ENCODE measurements at places on chromosomes 2 and 18.

GRCh38 chr2:120675460-120676130 is 60.1 kb upstream of the GLI2 start:
- DNase-seq = peak; percentile 59

GRCh38 chr2:9092383-9093282 is 89.1 kb upstream of the MBOAT2 start:
- DNase-seq = no peak

- DNase-seq = peak; percentile 57
These were observed 4.3 kb upstream of the TRPM8 start for GRCh38 chr2:233912691-233913423.

- no peak for DNase-seq
These were observed 116.6 kb downstream of the ICA1L start for GRCh38 chr2:202754936-202755335.

DNA sequence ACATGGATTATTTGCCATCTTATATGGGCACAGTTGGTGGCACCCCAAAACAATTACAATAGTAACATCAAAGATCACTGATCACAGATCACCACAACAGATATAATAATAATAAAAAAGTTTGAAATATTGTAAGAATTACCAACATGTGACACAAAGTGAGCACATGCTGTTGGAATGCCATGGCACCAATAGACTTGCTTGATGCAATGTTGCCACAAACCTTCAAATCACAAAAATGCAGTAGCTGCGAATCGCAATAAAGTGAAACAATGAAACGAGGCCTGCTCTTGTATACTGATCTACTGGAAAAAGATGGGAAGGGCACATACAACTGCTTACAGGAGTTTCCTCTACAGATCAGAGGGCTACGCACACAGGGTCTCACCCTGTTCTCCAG is 32.2 kb upstream of the AMMECR1L start:
- no peak for DNase-seq

DNA sequence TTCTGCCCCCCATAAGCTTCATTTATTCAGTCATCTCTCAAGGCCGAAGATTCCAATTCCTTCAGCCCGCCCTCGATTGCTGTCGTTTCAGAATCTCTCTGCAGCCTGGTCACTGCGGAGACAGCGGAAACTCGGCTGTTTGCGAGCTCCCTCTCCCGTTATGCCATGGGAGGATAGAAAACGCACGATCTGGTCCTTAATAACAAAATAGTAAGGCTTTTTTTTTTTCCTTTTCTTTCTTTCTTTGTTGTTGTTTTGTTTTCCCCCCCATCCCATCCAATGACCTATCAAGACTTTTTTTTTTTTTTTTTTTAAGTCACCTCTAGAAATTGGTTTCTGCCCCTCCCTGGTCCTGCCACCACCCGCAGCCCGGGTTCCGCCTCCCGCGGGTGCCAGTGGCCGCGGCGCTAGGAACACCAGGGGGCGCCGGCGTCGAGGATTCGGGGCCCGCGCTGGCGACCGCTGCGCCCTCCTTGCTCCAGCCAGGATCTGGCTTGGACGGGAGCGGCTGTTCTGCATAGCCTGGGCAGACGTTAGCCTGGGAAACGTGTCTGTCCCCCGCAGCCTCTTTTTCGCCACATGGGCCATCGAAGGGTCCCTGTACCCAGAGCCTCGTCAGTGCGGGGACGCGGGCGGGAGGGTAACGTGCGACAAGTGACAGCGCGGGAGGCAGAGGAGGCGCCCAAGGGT is 10.1 kb downstream of the CPLX4 start:
- peak; percentile 58 for DNase-seq

- DNase-seq = no peak
These were observed 27.1 kb upstream of the PIEZO2 start for GRCh38 chr18:11176481-11176881.

- DNase-seq = no peak
These were observed 60.0 kb upstream of the ASAP2 start for GRCh38 chr2:9146646-9147045.

DNA sequence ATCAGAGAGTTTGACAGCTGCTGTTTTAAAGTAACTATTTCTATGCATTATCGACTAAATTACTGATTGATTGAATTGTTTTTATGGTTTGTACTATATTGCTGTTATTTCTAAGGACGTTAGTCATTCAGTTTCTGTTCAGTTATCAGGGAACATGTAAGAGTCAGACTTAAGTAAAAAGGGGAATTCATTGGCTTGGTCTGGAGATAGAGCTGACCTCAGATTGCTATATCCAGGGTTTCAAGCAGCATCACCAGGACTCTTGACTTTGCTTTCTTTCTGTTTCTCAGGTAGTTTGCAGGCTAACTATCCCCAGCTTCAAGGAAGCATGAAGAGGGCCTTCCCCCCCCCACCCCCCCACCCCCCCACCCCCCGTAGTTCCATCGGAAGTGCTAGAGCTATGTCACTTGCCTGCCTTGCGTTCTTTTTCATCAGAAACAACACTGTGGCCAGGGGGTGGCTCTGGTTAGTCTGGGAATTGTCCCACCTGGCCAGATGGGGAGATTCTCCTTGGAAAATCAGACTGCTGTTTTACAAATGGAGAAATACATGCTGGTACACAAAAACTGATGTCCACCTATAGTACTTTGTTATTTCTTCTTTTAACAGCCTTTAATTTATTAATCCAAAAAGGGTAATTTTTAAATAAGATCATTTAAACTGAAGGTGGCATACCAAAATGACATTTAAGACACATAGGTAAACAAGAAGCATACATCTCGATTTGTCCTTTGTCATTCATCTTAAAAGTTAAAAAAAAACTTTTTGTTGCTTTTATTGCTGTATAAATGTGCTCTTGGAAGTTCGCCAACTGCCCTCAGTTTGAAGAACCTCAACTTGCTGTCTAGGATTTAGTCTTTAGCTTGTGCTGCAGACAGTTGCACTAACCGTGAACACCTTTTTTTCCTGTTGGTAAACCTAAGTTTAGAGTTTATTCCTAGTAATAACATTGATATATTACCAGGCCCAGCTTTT is 9.4 kb downstream of the SMAD4 start:
- DNase-seq = no peak

- no peak for DNase-seq
These were observed 121.8 kb upstream of the EPAS1 start for GRCh38 chr2:46175419-46175818.

GRCh38 chr2:99706735-99707134 is 216.9 kb upstream of the REV1 start:
- no peak for DNase-seq

DNA sequence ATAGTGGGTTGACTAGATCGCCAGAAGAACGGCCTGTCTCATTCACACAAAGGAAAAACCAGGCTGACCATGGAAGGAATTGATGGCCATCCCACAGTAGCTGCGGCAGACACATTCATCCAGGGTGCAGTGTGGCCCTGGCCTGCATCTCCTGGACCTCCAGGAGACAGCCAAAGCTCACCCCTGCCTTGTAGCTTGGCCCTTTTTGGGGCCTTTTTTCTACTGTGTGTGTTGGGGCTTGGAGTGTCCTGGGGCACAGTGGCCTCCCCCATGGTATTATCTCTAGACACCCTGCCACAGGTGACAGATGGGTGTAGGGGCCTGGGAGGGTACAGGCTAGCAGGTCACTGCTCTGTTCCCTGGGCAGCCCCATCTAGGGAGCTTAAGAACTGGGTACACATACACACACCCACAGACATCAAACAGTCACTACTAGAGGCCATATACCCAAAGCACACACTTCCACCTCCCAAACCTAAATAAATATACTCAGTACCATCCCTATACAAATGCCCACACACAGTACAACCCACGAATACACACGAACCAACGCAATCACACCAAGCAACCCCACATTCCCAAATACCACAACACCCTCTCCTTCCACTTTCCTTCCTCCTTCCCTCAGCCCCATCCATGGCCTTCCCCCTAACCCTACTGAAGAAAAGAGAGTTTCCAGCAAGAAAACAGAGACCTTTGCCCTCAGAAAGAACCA is 8.6 kb downstream of the EN1 start:
- no peak for DNase-seq

- DNase-seq = no peak
These were observed 133.1 kb downstream of the DYSF start for GRCh38 chr2:71586471-71586870.

GRCh38 chr2:101466426-101466825 is 8.5 kb downstream of the RFX8 start:
- DNase-seq = no peak

DNA sequence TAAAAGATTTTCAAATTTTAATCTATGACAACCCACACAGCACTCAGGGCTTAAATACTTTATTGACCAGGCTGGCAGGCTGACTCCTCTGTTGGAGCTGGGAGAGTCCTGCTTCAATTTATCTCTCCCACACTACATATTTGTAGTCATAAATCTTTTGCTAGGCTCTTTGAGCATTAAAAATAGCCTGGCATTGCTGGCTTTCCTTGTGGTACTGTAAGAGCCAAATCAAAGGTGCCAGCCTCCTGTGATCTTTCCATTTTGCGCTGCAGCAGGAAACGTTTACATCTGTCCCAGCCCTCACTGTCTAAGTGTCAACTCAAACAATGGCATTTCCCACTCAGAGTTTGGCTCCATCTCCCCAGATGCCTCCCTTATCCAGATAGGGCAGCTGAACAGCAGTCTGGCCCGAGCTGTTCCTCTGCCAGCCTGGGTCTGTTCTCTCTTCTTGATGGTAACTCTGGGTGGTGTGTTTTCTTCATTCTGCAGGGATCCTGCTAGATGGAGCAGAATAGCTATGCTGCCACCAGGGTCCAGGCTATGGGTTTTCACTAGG is 62.1 kb downstream of the LRRTM1 start:
- no peak for DNase-seq

GRCh38 chr2:226002438-226002837 is 602.9 kb downstream of the NYAP2 start:
- DNase-seq = no peak

- no peak for DNase-seq
These were observed 4.7 kb upstream of the TEX261 start for GRCh38 chr2:70999362-70999761.

- DNase-seq = no peak
These were observed 794.9 kb upstream of the ACVR2A start for GRCh38 chr2:147049957-147050356.

All from T47D (cell line).